ENCODE measurements at places on chromosomes 2 and 18.
A peak's percentile ranks its signal among the peaks of the same experiment; 100 is the strongest.

GRCh38 chr2:179614121-179614520 is 247.3 kb downstream of the ZNF385B start:
- DNase-seq: no peak

DNA sequence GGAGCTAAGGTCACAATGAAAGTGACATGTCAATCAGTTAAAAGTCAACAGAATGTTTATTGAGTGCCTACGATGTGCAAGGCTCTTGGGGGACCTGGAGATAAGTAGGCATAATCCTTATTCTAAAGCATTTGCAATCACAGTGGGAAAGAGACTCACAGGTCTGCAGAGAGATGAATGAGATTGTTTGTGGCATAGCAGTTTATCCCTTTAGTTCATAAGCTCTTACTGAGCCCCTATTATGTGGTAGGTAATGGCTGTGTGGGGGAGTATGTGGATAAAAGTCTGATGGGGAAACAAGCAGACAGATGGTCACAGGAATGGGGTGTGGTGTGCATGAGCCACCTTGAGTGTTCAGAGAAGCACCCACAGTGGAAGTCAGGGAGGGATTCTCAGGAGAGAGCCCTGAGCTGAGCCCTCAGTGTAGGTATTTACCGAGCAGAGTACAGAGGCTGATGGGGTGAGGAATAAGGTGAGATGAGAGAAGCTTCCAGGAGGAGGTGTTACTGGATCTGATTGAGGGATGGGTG is 48.1 kb downstream of the EMILIN2 start:
- DNase-seq: no peak

DNA sequence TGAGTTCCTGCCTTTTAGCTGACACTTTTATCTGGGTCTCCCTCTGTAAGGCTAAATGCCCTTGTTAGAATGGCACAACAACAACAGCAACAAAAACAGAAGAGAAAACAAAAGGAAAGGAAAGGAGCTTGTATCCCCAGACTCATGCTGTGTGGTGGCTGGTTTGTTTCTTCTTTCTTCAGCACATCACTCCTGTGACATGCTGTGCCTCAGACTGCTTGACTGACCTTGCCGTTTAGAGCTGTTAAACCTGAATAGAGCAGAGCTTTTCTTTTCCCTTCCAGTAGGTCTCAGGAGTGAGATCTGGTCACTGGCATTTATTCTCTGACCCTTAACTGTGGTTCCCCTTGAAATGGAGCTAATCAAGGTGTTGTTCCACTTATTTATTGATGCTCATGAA is 18.9 kb downstream of the GALNT13 start:
- no peak for DNase-seq

DNA sequence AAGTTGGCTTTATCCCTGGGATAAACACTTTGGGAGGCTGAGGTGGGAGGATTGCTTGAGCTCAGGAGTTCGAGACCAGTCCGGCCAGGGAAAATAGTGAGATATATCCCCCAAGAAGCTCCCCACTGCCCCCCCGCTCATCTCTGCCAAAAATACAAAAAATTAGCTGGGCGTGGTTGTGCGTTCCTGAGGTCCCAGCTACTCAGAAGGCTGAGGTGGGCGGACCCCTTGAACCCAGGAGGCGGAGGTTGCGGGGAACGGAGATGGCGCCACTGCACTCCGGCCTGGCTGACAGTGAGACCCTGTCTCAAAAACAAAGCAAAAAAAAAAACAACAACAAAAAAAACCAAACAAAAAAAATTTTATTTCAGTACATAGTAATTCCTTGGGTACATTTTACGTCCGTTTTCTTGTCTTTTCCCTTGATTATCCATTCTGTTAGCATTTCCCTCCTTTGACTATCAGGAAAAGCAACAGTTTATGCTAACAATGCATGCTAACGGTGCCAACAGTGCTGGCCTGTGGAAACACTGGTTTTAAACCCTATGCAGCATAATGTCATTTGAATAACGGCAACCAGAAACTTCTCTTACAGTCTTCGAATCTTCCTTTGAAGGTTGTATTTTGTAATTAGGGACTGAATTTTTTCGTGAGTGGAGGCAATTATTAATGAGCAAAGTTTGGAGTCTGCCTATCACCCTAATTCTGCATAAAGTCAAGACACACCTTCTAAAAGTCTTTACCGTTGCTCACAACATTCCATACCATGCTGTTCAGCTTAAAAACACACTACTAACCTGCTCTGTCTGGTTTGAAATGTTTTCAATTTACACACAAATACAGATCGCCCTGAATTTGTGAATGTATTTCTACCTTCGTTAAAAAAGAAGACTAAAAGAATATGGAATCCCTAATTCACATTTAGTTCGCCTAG is 721 bp upstream of the MIB1 start:
- no peak for DNase-seq

DNA sequence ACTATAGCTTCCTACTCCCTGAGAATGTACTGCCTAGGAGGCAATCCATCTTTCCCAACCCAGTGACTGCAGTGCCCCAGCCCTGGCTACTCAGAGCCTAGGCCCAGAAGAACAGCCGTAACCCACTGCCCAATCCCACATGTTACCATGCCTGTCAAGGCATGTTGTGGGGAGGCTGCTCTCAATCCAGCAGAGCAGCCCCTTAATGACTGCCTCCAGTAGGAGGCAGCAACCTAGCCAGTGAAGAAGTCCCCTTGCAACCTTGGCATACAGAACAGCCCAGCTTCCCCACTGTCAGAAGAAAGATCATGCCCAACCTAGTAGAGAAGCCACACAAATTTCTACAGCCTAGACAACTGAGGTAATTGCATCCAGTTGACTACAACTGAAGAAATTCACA is 44.2 kb upstream of the CDH7 start:
- no peak for DNase-seq

DNA sequence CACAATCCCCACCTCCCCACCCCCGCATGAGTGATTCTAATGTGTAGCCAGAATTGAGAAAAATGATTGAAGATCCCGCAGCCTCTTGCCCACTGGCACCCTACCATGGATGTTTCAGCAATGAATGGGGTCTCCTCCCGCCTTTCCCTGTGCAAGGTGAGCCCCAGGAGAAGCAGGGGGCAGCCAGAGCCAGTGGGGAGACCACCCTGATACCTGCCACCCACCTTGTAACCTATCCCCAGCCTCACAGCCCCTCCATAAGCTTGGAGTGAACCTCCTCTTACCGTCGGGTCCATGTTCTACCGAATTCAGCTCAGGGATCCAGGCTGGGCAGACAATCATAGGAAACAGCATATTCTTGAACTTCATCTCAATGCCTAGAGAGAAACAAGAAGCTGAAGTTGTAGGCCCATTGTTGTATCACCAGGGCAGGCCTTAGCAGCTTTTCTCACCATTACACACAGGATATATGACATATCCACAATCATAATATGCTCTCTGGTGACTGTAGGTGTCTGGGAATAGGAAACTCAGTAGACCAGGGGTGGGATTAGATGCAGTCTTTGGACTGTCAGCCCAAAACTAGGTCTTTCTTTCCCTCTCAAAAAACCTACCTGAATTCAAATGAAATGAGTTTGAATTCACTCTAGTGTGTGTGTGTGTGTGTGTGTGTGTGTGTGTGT is 30.9 kb downstream of the XDH start:
- DNase-seq: no peak

- DNase-seq: no peak
Observed at GRCh38 chr18:12306752-12307700, 1.0 kb upstream of the TUBB6 start.

- DNase-seq: peak; percentile 55
Observed at GRCh38 chr2:107809835-107810234, 16.9 kb upstream of the RGPD4 start.

DNA sequence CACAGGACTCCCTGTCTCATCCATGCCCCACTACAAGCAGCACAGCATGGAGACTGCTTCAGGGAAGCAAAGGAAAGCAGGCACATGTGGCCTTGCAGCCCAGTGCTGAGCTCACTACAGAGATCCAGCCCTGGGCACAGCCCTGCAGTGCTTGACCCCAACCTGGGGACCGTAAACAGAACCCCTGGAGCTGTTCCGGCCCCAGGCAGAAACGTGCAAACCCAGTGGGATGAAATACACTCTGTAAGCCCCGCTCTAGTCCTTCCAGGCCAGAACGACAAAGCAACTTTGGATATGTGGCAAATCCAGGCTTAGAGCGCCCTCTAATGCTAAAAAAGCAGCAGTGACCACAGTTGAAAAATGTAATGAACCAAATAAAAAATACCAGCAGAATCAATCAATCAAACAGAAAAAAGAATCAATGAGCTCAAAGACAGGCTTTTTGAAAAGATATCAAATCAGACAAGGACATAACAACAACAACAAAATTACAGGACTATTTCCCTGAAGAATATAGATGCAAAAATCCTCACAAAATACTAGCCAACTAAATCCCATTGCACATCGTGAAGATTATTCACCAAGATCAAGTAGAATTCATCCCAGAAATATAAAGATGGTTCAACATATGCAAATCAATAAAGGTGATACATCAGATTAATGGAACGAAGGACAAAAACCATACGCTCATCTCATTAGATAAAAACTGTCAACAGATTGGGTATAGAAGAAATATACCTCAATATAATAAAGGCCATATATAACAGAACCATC is 45.6 kb downstream of the ZNF519 start:
- peak; percentile 38 for DNase-seq

DNA sequence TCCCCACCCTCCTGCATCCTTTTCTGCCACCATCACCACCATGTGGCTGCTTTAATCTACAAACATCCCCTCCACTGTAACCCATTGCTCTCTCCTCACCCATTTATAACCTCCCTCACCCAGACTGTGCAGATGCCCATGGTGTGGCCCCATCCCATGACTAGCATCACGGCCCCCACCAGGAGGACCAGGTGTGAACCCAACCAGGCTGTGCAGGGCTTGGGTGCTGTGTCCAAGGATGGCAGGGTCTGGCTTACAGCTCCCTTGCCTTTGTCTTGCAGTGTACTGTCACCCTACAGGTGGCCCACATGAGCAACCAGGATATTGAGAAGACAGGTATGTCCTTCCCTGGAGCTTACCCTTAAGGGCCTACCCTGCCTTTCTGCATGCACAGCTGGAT is 6.8 kb downstream of the FER1L5 start:
- DNase-seq: no peak

GRCh38 chr2:157150747-157151146 is 106.8 kb upstream of the GALNT5 start:
- no peak for DNase-seq

DNA sequence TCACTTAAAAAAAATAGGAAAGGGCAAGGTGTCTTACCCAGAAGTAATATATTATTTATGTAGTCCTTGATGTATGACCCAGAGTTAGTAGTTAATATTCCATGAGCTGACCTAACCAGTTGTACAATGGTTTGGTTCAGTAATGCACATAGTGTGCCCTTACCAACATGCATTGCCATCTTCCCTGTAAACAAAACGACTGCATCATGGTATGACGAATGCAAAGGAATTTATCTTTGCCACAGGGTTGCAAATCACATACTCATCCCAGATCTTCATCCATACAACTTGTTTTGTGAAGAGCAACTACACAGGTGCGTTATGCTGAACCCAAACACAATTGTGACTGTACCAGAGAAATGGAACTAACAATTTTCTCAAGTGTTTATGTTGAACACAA is 68.9 kb upstream of the ZSWIM2 start:
- DNase-seq: no peak

DNA sequence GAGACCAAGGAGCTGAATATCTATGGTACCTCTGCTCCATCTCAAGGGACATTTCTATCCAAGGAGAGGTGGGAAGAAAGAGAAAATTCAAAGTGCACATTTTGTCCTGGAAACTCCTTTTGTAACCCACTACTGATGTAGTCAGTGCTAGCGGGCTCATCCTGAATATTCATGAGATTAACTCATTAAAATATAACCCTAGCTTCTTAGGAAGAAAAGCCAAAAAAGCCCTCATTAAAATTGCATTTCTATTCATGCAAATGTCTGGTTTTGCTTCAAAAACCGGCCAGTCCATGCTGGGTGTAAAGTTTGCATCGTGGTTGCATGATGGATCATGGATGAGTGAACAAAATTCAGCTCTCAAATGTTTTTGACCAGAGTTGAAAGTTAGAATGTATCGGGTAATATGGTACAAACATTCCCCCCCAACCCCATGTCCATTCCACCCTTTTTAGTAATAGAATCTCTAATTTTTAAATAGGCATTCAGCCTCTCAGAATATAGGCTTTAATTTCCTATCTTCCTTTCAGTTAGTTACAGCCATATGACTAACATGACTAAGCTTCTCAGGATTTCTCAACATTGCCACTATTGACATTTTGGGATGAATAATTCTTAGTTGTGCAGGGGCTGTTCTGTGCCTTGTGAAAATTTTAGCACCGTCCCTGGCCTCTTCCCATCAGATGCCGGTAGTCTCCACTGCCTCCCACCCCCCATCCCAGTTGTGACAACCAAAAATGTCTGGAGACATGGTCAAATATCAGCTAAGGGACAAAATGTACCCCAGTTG is 104.2 kb upstream of the RND3 start:
- DNase-seq: no peak

GRCh38 chr2:172596776-172597175 is 40.9 kb downstream of the PDK1 start:
- no peak for DNase-seq

DNA sequence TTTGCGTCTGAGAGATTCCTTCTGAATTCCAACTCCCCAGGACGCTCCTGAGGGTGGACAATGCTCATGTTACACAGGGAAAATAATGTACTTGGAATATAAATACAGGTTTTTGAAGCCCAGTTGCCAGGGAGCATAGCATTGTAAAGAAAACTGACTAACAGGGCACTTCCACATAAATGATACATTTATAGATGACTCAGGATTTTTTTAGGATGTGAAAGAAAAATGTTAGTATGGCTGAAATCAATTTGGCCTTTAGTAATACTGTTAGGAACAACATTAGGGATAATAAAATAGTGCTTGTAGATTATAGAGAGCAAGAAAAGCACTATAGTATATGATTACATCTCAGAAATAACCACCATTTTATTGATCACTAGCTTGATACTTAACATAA is 23.6 kb downstream of the ZNF397 start:
- DNase-seq: no peak

DNA sequence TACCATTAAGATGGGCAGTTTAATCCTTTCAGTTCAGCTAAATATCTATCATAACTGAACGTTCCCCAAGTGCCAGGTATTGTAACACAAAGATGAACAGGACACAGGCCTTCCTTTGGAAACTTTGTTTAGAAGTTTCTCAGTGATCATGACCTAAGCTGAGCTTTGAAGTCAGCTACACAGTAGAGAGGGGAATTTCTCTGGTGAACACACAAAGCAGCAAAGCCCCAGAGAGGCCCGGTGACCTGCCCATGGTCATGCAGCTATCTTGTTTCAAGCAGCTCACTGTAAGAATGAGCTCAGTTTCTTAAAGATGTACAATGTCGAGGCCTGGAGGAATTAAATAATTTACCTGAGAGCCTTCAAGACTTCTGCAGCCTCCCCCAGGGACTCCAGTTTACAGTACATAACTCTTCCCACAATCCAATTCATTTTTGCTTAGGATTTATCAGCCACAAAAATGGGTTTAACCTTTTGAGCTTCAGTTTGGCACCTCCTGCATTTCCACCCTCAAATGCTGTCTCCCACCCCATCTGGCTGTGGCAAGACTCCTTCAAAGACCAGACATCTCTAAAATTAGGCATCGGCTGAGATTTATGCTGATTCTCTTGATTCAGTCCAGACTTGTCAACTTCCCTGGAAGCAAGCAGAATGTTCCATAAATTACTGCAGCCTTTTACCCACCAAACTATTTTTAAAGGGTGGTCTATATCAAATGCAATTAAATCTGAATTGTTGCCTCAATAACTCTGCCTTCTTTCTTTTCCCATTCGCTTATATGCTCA is 325.6 kb downstream of the TXNL1 start:
- DNase-seq: no peak

GRCh38 chr2:44940732-44941464 is 604 bp upstream of the SIX3 start:
- DNase-seq: no peak

GRCh38 chr18:57730146-57730545 is 73.0 kb downstream of the ATP8B1 start:
- no peak for DNase-seq
